GM12892 (cell line): ENCODE measurements at places on chromosomes 1 and 21.

- no peak for DNase-seq
Measured at GRCh38 chr1:245432228-245432875, 277.6 kb downstream of the KIF26B start.

GRCh38 chr1:240611619-240612480 lies at the start of gene GREM2:
GREM2 (minus strand) TSS chr1:240612155; CDS start chr1:240493475, 118,680 bp downstream.
- peak; percentile 7 for DNase-seq

GRCh38 chr1:209370241-209370995 lies 213.1 kb upstream of the CAMK1G start:
- DNase-seq, result no peak

GRCh38 chr1:69728206-69728605 lies 160.5 kb downstream of the LRRC7 start:
- no peak for DNase-seq

- no peak for DNase-seq
Measured at GRCh38 chr1:109188781-109189180, 24.9 kb upstream of the SARS1 start.
